ENCODE measurements at places on chromosomes 4 and X. TPM values are rescaled to one million over a fixed set of nuclear protein-coding genes. Genes with fewer than 3 reads are reported as not detected.

The SPP1 gene
- total RNA-seq = 433 TPM

The BEX5 gene
- 8.8 TPM for total RNA-seq

The MAB21L2 gene
- 0.09 TPM for total RNA-seq

The PRPS2 gene
- total RNA-seq = 29.6 TPM

The HSFX4 gene
- total RNA-seq = not detected

The DCAF16 gene
- total RNA-seq = 37.9 TPM

The BRS3 gene
- total RNA-seq = not detected

GRCh38 chr4:146333895-146334262 is 119.5 kb downstream of the REELD1 start:
- no peak overlapping the region for H3K4me3 ChIP-seq
- no peak for DNase-seq
- H3K4me1 ChIP-seq = peaks cover 1% of the 10 kb centered on the region
- H3K27me3 ChIP-seq = no peaks in the 10 kb centered on the region

- H3K4me1 ChIP-seq = no peaks in the 10 kb centered on the region
- H3K27me3 ChIP-seq = no peaks in the 10 kb centered on the region
- no peak overlapping the region for H3K27ac ChIP-seq
- H3K4me3 ChIP-seq = no peak overlapping the region
Measured at GRCh38 chr4:101774807-101775206, 15.7 kb upstream of the BANK1 start.

- H3K36me3 ChIP-seq = no peaks in the 10 kb centered on the region
- no peak overlapping the region for H3K4me3 ChIP-seq
- H3K4me1 ChIP-seq = no peaks in the 10 kb centered on the region
- H3K27me3 ChIP-seq = no peaks in the 10 kb centered on the region
- DNase-seq = no peak
Measured at GRCh38 chr4:182265881-182266280, 22.7 kb downstream of the TENM3 start.

- H3K4me1 ChIP-seq = peaks cover 5% of the 10 kb centered on the region
- no peaks in the 10 kb centered on the region for H3K27me3 ChIP-seq
- H3K27ac ChIP-seq = no peak overlapping the region
- no peak overlapping the region for H3K4me3 ChIP-seq
Measured at GRCh38 chr4:2243681-2244380, 1.9 kb upstream of the HAUS3 start.

GRCh38 chrX:13029887-13030771 is 14.3 kb downstream of the FAM9C start:
- H3K4me3 ChIP-seq = no peak overlapping the region
- DNase-seq = peak; percentile 48
- H3K27me3 ChIP-seq = peaks cover 23% of the 10 kb centered on the region
- H3K4me1 ChIP-seq = peaks cover 3% of the 10 kb centered on the region
- H3K36me3 ChIP-seq = no peaks in the 10 kb centered on the region

GRCh38 chr4:2045518-2045951 is 13.6 kb upstream of the NAT8L start:
- peaks cover 15% of the 10 kb centered on the region for H3K27me3 ChIP-seq
- no peaks in the 10 kb centered on the region for H3K4me1 ChIP-seq
- no peak overlapping the region for H3K4me3 ChIP-seq
- H3K27ac ChIP-seq = no peak overlapping the region
- no peak for DNase-seq
- no peaks in the 10 kb centered on the region for H3K36me3 ChIP-seq

DNA sequence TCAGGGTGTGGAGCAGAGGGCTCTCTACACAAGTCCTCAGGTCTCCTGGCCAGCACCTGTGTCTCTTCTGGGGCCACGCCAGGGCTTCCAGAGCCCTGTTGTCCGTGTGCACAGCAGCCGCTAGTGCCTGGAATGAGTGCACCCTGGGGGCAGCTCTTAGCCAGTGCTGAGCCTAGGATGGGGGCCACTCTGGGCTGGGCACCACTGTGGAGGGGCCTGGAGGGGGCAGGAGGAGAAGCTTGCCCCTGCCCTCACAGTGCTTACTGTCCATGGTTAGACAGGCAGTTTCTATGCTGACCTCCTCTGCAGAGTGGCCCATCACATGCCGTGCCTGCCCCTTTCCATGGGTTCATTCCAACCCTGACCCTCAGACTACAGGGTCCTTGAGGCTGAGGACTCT is 42.7 kb upstream of the GRPEL1 start:
- no peak overlapping the region for H3K4me3 ChIP-seq
- H3K4me1 ChIP-seq = no peaks in the 10 kb centered on the region
- no peaks in the 10 kb centered on the region for H3K27me3 ChIP-seq
- H3K36me3 ChIP-seq = no peaks in the 10 kb centered on the region
- no peak for DNase-seq

GRCh38 chrX:14017399-14017798 is 12.3 kb downstream of the GEMIN8 start:
- no peak overlapping the region for H3K27ac ChIP-seq
- no peak for DNase-seq
- peaks cover 2% of the 10 kb centered on the region for H3K36me3 ChIP-seq

- peak within 1 kb of the TSS; percentile 99 for H3K27ac ChIP-seq
- H3K4me3 ChIP-seq = peak within 1 kb of the TSS; percentile 96
- H3K4me1 ChIP-seq = peaks cover 5% of the 10 kb centered on the region
- no peaks in the 10 kb centered on the region for H3K27me3 ChIP-seq
- no peaks in the 10 kb centered on the region for H3K36me3 ChIP-seq
- DNase-seq = peak; percentile 98
Measured at GRCh38 chr4:183098723-183099536, at the start of gene WWC2. Gene WWC2, plus strand, starts transcription at chr4:183099257. Its CDS starts 235 bp downstream, at chr4:183099492.

- H3K27me3 ChIP-seq = no peaks in the 10 kb centered on the region
- no peaks in the 10 kb centered on the region for H3K4me1 ChIP-seq
- H3K4me3 ChIP-seq = no peak overlapping the region
- no peak for DNase-seq
Measured at GRCh38 chr4:7424553-7425111, 10.1 kb downstream of the PSAPL1 start.

DNA sequence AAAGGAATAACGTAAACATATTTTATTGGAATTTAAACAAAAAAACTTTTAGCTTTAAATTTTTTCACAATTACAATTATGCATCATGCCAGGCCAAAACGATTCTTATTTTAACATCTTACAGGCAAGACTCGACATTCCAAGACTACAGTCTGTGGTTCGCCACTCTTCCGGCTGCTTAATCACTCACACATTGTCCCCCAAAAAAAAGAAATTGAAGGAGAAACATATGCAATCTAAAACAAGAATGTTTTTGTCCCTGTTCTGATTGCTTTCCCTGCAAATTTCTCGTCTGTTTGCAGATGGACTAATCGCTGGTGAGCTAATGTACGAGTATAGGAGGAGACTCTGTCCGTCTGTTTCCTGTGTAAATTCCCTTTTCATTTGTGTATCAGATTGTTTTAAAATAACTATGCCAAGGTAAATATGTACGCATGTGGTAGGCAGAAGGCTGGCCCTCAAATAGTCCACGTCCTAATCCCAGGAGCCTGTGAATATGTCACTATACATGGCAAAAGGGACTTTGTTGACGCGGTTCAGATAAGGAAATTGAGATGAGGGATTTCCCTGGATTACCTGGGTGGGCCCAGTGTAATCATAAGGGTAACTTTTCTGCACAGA is 37.7 kb upstream of the MTNR1A start:
- no peaks in the 10 kb centered on the region for H3K27me3 ChIP-seq
- no peaks in the 10 kb centered on the region for H3K4me1 ChIP-seq
- H3K36me3 ChIP-seq = peaks cover 27% of the 10 kb centered on the region
- H3K4me3 ChIP-seq = no peak overlapping the region
- no peak for DNase-seq

DNA sequence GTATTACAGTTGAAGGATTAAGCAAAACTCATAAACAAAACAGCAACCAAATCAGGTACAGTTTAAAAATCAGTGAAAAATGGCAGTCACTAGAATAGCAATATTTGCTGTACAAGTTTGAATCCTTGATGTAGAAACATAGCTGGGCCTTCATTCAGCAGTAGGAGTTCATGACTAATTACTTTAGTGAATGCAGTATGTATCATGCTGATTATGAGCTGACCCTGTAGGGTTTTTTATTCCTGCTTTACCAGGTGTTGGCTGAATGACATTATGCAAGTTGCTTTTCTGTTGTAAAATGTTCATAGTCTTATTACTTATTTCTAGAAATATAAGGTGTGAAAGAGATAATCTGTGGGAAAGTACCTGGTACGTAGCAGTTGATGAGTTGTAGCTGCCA is 179.6 kb downstream of the CCSER1 start:
- H3K36me3 ChIP-seq = no peaks in the 10 kb centered on the region
- no peak overlapping the region for H3K27ac ChIP-seq
- no peaks in the 10 kb centered on the region for H3K4me1 ChIP-seq
- H3K27me3 ChIP-seq = no peaks in the 10 kb centered on the region
- DNase-seq = no peak

GRCh38 chr4:155659176-155659575 is 7.5 kb upstream of the GUCY1A1 start:
- H3K27me3 ChIP-seq = no peaks in the 10 kb centered on the region
- no peak for DNase-seq
- H3K27ac ChIP-seq = no peak overlapping the region
- H3K36me3 ChIP-seq = no peaks in the 10 kb centered on the region

DNA sequence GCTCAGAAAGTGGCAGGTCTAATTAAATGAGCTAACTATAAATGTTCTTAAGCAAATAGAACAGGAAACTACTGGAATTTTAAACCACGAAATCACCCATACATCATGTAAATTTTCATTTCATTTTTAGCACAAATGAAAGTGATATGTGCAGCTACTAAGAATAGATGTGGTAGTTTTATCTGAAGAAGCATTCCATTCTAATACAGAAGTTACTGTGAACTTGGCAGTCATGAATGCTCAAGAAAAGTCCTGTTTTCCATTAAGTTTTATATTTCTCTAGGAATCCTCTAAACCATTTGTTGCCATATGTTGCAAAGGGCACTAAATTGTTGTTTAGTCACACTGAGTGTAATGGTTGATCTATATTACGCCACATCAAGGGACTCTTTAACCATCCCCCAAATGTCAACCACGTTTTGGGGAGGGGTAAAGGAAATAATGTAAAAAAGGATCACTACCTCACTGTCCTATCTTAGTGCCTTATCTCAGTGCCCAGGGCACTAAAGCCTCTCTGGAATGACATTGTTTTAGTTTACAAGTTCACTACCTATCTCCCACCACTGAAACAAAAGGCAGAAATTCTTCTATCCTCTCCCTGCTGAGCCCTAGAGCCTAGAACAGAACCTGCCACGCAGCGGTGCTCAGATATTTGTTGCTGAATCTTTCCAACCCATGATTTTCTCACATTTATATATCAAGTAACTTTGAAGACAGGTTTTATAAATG is 118.0 kb downstream of the SHISA3 start:
- no peaks in the 10 kb centered on the region for H3K4me1 ChIP-seq
- no peak overlapping the region for H3K27ac ChIP-seq
- H3K4me3 ChIP-seq = no peak overlapping the region

- no peak for DNase-seq
- H3K36me3 ChIP-seq = no peaks in the 10 kb centered on the region
- no peak overlapping the region for H3K27ac ChIP-seq
- no peak overlapping the region for H3K4me3 ChIP-seq
- peaks cover 23% of the 10 kb centered on the region for H3K4me1 ChIP-seq
Measured at GRCh38 chr4:141080668-141081067, 52.6 kb downstream of the RNF150 start.

DNA sequence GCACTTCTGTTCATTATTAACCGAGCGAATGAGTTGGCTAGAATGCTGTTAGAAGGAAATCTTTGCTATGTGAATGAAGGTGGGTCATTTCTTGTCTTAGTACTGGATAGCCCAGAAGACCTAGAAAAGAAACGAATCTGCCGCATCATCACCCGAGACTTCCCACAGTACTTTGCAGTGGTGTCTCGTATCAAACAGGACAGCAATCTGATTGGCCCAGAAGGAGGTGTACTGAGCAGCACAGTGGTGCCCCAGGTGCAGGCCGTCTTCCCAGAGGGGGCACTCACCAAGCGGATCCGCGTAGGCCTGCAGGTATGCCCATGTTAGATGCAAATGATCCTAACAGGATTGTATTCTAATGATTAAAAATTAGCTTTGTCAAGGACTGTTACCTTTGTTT is 286.3 kb downstream of the ANK2 start:
- no peaks in the 10 kb centered on the region for H3K27me3 ChIP-seq
- H3K4me1 ChIP-seq = peaks cover 6% of the 10 kb centered on the region
- no peaks in the 10 kb centered on the region for H3K36me3 ChIP-seq
- no peak overlapping the region for H3K4me3 ChIP-seq

Measured in lung (tissue), 17 donors.